ENCODE measurements at places on chromosomes 6 and 20.

DNA sequence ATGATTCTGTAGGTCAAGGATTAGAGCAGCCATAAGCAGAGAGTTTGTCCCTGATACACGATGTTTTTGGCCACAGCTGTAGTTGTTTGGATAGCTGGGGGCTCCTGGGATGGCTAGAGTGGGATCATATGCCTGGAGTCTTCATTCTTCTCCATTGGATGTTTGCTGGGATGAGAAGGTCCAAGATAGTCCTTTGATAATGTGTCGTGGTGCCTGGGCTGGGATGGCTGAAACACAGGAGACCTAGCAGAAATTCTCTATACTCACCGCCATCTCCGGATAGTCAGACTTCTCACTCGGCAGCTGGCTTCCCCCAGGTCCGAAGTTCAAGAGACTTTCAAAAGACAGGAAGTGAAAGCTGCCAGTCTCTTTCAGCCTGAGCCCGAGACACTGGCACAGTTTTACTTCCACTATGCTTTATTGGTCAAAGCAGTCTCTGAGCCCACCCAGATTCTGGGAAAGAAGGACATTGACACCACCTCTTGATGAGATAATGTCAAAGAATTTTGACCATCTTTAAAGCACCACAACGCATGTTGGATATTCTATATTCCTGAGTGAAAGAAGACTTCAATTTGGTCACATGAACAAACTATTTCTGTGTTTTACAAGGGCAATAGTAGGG, 16.0 kb downstream of the MARCKS start:
- no peak for DNase-seq

DNA sequence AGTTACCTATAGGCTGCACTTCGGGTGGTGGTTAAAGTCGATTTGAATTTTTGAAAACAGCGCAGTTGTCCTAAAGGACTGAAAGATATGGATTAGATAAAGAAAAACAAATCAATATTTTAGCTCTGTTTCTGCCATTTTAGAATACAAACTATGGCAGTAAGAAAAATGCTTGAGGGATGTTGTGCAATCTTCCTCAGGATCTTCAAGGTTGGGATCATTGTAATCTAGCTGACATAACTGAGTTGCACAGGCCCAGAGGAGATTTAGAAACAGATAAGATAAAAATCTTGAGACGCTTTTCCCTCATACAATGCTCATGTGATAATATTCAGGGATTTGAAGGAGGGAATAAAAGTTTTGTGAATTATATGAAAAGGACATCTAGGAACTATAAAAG, 926 bp downstream of the PEX3 start:
- DNase-seq, result peak; percentile 1

DNA sequence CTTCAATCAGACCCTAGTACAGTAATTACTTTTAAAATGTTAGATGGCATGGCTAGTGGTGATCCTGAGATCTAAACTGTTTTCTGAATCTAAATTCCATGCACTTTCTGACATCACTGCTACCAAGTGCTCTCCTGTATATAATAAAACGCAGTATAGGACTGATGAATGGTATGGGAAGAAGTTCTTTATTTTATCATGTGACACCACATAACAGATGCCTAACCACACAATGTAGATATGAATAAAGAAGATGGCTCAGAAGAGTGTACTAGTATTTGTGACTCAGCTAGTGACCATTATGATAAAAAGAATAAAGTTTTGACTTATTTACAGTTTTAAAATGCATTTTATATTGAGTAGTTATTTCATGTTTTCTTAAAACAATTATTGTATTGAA, 8.5 kb downstream of the NDUFAF4 start:
- DNase-seq, result no peak

DNA sequence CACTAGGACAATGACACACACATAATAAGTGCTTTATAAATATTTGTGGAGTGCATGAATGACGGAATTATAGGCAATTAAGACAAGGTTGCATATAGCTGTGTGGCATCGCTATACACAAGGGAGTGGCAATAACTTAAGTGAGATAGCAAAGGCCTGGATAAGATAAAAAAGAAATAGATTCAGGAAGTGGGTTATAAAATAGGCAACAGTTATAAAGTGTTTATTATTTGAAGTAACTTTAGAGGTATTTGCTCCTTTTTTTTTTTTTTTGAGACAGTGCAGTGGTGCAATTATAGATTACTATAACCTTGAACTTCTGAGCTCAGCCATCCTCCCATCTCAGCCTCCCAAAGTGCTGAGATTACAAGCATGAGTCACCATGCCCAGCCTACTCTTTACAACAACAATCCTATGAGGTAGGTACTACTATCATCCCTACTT, 75.9 kb upstream of the LOC128125822 start:
- no peak for DNase-seq

DNA sequence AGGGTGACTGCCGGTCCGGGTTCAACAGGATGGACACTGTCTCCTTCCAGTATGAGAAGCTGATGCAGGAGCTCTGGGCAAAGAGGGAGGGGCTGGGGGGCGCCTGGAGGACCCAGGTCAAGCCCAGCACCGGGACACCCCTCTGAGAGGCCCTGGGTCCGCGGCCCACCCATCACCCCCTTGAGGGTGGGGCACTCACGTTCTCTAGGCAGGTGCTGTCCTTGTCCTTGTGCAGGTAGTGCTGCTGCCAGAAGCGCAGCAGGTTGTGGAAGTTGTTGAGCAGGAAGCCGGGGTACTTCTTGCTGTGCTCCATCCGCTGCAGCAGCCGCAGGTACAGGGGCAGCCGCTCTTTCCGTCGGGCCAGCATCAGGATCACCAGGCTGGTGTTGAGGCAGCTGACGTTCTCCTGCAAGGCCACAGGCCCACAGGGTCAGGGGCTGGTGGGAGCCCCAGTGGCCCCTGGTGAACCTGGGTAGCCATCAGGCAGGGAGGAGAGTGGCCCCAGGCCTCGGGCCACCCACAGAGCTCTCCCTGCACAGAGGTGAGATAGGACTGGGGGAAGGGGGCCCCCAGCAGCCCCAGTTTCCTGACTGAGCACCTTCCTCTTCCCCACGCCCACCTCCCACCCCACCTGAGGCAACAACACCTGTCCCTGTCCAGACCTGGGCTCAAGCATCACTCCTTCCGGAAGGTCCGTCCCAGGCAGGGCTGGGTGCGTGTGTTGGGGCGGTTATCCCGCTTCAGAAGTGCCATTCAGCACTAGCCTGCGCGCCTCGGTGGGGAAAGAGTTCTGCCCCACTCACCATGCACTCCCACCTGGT, 47.8 kb downstream of the MYH7B start:
- DNase-seq, result no peak

GRCh38 chr6:130982135-130982534, 80.9 kb downstream of the EPB41L2 start:
- DNase-seq, result no peak

- DNase-seq, result no peak
Observed at GRCh38 chr6:31908791-31909190, 6.9 kb upstream of the ZBTB12 start.

GRCh38 chr6:47567586-47567985, 90.0 kb downstream of the CD2AP start:
- DNase-seq, result no peak

DNA sequence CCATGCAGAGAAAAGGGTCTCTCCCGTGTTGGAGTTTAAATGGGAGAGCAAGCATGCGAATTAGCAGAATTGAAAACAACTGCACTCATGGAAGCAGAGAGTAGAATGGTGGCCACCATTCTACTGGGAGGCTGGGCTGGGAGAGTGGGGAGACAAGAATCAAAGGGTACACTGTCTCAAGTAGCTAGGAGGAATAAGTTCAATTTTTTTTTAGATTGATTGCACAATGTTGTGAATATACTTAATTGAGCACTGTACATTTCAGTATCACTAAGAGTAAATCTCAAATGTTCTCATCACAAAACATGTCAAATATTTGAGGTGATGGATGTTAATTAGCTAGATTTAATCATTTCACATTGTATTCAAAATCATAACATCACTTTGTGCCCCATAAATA, 34.6 kb upstream of the FAM50B start:
- DNase-seq, result no peak

DNA sequence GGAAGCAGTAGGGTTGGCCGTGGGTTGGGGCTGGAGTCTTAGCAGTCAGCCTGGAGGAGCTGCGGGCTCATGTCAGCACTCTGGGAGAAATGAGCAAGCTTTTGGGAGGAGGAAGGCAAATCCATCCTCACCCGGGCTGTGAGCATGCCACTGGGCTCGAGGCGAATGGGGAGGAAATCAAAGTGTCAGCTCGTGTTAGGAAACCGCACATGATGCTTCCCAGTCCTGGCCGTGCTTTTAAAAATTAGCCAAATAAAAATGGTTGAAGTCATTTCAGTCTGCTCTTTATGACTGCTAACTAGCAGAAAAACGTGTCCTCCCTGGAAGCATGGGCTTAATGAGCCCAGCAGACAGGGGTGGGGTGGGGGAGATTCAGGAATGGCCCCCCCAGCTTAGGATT, 98.1 kb downstream of the NFATC2 start:
- DNase-seq, result no peak

DNA sequence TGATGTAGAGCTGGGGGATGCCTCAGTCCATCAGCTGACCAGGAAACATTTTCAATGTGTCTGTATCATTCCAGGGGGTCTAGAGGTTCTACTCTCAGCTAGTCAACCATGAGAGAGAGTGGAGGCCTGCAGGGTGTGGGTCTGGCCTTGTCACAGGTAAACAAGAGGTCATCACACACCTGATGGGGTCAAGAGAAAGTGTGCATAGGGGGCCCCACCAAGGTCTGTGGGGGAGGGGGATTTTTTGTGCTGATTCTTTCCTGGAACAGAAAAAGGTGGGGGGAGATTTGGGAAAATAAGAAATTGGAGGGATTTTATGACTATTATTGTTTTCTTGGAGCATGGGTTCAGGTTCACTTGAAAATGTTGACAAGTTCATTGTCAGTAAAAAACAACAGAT, 8.9 kb upstream of the UNC93A start:
- no peak for DNase-seq

DNA sequence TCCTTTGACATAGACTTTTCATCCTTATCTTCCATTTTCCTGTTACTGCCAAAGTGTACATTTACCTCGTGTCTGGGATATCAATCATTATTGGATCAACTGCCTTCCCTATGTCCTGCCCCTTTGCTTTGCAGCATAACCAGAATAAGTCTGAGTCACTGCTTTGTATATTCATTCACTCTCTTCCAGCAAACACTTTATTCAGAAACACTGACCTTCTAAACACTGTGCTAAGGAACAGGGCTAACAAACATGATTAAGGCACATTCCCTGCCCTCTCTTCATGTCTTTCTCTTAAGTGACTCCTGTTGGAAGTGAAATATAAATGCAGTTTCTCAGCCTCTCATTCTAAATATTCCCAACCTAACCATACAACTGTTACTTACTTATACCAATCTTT, 66.9 kb downstream of the COL19A1 start:
- DNase-seq, result no peak

DNA sequence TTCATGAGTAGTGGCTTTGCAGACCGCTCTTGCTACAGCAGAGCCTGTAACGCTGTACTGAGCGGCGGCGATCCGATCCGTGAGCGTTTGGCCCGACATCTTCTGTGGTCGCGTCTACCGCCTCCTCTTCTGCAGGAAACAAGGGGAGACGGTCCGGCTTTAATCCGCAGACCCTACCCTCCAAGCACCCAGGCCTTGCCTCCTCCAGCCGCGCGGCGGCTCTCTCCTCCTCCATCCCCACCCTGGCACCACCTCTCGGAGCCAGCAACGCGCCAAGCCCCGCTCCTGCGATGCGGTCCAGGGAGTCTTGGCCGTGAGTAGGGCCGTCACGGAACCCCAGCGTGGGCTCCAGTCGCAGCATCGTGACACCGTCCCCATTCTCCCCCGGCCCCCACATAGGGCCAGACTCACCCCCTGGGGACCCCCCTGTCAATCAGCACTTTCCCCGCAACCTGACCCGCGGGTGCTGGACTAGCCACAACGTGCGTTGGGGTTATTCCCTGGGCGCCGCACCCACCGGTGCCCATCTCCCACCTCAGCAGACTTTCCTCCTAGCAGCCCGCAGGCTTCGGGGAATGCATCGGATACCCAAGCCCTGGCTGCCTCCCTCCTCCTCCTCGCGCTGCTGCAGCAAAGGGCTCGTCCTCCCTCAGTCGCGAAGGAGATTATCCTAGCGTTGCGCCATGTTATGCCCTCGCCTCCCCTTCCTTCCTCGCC, 914 bp downstream of the SNAP91 start:
- no peak for DNase-seq

- no peak for DNase-seq
Observed at GRCh38 chr6:70860920-70861319, 95.9 kb downstream of the B3GAT2 start.

GRCh38 chr6:147715035-147715434, 206.5 kb downstream of the SAMD5 start:
- no peak for DNase-seq

- DNase-seq, result no peak
Observed at GRCh38 chr20:62946918-62947317, 5.6 kb upstream of the SLC17A9 start.

GRCh38 chr6:21393441-21394165, 199.9 kb upstream of the SOX4 start:
- no peak for DNase-seq

DNA sequence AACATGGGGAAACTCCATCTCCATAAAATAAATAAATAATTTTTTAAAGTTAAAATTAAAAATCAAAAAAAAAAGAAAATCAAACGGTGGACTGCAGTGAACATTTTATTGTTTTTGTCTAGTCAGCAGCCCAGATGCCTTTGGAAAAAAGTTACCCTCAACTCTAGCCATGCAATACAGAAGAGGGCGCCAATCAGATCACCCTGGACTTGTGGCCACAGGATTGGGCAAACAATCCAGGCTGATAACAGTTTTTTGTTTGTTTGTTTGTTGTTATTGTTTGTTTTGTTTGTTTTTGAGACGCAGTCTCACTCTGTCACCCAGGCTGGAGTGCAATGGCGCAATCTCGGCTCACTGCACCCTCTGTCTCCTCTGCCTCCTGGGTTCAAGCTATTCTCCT, 30.5 kb upstream of the NELFCD start:
- no peak for DNase-seq

DNA sequence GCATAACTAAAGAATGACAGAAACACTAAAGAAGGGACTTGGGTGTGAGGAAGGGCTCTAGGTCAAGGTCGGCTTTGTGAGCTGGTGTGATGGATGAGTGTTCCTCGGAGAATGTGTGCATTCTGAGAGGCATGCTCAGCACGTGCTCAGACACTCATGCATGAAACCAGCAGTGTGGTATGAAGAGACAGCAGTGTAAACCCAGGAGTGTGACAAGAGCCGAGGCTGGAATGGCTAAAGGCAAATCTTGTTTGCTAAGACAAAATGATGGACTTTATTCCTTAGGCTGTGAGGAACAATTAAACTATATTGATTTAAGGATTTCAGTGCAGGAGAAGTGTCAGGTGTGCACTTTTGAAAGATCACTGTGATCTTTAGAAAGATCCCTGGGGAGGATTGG, 107.4 kb upstream of the MAP7 start:
- DNase-seq, result no peak

- no peak for DNase-seq
Observed at GRCh38 chr20:37364013-37364926, 18.3 kb downstream of the SRC start.

DNA sequence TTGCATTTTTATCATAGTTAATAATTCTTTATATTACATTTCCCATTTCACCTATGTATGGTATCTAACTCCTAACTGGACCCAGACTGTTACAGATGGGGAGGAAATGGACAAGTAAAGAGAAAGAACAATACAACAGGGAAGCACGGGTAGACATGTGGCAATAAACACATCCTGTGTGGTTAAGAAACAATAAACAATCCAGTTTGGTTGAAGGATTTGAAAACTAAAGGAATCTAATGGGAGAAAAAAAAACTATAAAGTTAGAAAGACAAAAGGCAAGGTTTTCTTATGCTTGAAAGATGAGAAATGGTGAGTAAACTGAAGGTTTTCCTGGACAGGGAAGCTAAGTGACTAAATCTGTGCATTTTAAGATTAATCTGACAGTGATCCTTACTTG, 34.9 kb upstream of the ALDH8A1 start:
- DNase-seq, result no peak

GRCh38 chr20:32672982-32673851, 524 bp downstream of the C20orf203 start:
- DNase-seq, result no peak

All from common myeloid progenitor, CD34-positive (primary cell).